ENCODE measurements at places on chromosomes 3 and 15.

DNA sequence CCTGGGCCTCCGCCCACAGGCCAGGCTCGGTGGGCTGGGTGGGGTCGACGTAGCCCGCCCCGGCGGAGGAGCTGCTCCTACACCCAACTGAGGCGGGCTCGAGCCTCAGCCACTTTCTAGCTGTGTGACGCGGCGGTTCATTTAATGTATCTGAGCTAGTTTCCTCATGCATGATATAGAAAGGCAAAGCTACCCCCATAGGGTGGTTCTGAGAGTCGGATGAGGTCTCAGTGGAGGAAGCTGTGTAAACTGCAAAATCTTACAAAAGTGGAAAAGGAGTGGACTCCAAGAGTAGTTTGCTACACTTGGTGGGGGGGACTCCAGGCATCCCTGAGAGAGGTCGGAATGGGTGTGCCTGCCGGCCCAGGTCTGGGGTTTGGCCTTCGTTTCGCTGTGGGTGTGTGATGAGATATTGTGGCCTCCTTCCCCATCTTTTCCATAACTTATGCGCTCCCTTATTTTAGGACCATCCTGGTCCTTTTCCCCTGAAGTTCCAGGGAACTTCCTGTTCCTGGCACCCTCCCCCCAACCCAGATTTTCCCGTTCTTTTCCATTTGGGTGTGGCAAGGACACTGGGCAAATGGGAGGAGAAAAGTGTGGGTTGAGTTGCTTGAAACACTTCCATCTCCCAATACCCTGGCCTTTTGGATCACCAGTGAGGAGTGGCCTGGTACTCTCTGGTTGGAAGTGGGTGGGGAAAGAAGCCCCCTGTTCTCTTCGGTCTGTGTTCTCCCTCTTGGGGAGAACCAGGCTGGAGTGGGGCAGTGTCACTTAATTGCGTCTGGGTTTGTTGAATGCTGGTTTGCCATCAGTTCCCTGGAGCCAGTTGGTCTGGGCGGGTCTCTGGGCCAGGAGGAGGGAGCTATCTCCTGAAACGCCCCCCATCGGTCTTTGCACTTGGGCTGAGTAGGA is 1.1 kb downstream of the PDIA5 start:
- no peak for DNase-seq

DNA sequence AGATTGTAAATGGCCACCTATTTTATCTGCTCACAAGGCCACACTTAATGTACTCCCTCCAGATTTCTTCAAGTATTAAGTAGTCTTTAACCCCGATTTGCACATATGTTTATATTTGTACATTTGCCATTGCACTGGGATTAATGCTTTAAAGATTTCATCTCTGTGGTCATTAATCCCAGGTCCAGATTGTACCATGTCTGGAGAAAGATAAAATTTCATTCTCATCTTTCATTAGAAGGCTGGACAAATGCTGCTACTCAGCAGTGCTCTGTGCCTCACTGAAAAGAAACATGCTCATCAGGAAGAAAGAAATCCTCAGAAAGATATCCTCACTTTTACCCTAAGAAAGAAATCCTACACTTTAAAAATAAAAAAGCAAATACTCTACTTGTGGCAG is 62.5 kb upstream of the LRRC3B start:
- no peak for DNase-seq

DNA sequence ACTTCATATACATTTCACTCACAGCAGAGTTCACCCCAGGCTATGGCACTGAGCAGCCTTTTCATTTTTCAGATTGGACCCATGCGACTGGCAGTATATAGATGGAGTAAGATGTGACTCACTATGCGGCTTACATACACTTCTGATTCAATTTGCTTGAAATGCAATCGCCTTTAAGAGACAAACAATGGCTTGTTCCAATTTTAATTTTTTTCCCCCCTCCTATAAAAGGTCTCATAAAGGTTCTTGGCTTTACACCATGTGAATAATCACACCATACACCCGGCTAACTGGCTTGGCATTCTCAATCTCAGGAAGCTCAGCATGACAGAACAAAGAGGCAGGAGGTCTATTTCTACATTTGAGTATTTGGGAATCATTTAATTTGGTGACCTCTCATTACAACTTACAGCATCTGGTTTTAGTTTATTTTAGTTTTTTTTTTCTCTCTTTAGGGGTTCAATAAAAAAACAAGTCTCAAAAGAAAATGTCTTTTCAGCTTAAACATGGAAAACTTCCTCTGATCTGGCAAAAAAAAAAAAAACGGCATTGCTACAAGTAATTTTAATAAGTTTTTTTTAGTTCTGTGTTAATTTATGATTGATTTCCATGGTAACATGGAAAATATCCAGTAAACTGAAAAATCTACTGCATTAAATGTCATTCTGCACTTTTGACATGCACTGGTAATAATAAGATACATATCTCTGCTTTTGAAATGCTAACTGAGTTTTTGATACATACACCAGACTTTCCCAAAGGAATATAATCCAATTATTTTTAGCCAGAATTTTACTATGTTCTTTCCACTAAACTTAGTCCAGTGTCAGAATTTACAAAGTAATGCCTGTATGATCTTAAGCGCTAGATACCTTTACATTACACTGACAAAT is 38.8 kb downstream of the GADL1 start:
- DNase-seq: no peak

- DNase-seq: no peak
Observed at GRCh38 chr3:161273589-161274218, 52.6 kb downstream of the NMD3 start.

GRCh38 chr3:13106308-13107001 is 33.2 kb upstream of the IQSEC1 start:
- DNase-seq: no peak

GRCh38 chr3:57164217-57164656 is 916 bp downstream of the IL17RD start:
- DNase-seq: no peak

GRCh38 chr3:183579967-183580900 is 24.7 kb upstream of the KLHL6 start:
- no peak for DNase-seq

GRCh38 chr3:110397115-110397514 is 674.5 kb upstream of the NECTIN3 start:
- no peak for DNase-seq

- no peak for DNase-seq
Observed at GRCh38 chr3:146542179-146542578, 2.2 kb downstream of the PLSCR1 start.

GRCh38 chr15:40343512-40343911 is 2.8 kb upstream of the CCDC9B start:
- no peak for DNase-seq

GRCh38 chr15:29140475-29141307 is 128.9 kb downstream of the NSMCE3 start:
- DNase-seq: no peak

GRCh38 chr15:63553388-63553791 is 43.8 kb upstream of the FBXL22 start:
- DNase-seq: no peak

DNA sequence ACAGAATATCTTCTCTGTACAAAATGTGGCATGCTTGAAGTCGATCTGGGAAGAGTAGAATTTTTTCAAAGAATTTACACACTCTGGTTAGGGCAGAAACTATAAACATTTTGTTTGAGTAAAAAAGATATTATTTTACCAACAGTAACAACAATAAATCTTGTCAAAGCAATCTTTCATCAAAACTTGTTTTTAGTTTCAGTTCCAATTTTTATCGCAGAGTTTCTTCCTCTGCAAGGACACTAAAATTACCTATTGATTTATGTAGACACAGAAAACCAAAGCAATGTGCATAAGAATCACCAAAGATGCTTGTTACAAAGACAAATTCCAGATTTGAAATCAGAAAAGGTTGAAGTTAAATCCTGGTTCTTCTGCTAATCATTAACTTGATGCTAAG is 61.9 kb downstream of the CGGBP1 start:
- DNase-seq: no peak

DNA sequence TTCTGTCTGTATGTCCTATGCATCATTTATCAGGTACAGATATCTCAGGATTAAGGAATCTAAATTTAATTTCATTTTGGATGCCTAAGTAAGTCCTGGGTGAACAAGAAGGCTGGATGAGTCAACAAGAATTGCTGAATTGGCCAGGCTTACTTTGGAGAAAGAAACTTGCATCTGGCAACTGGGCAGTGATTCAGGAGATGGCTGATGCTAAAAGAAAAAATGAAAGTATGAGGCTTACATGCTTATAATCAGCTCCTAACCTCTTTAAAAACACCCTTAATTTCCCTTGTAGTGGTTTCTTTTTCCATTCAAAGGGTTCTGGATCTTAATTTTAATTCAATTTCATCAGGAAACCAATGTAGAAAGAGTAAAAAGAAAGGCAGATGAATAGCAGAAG is 228.8 kb upstream of the PEX5L start:
- DNase-seq: no peak

- DNase-seq: no peak
Observed at GRCh38 chr3:49723296-49723627, 489 bp downstream of the GMPPB start.

- DNase-seq: no peak
Observed at GRCh38 chr15:96338074-96338765, 7.7 kb downstream of the NR2F2 start.
